Thymus (tissue), 14 donors: ENCODE measurements at places on chromosomes 3 and 15. TPM values are rescaled to one million over a fixed set of nuclear protein-coding genes. Genes with fewer than 3 reads are reported as not detected.
A peak's percentile ranks its signal among the peaks of the same experiment; 100 is the strongest.

DNA sequence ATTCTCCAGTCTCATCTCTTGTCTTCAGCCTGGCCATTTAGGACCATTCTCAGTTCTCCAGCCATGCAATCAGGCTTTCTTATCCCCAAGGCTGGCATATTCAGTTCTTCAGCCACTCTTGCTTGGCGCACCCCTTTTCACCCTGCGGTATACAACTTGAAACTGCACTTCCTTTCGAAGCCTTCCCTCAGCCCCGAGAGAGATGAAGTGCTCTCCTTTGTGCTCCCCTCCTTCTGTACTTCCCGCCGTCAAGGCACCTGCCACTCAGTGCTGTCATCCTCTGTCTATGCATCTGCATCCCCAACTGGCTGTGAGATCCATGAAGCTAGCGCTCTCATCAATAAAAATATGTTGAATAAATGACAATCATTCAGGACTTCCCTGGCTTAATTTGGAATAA lies 45.7 kb downstream of the MORC1 start:
- DNase-seq: peak; percentile 67

- no peak for DNase-seq
Observed at GRCh38 chr3:190786898-190787297, 75.6 kb downstream of the GMNC start.

DNA sequence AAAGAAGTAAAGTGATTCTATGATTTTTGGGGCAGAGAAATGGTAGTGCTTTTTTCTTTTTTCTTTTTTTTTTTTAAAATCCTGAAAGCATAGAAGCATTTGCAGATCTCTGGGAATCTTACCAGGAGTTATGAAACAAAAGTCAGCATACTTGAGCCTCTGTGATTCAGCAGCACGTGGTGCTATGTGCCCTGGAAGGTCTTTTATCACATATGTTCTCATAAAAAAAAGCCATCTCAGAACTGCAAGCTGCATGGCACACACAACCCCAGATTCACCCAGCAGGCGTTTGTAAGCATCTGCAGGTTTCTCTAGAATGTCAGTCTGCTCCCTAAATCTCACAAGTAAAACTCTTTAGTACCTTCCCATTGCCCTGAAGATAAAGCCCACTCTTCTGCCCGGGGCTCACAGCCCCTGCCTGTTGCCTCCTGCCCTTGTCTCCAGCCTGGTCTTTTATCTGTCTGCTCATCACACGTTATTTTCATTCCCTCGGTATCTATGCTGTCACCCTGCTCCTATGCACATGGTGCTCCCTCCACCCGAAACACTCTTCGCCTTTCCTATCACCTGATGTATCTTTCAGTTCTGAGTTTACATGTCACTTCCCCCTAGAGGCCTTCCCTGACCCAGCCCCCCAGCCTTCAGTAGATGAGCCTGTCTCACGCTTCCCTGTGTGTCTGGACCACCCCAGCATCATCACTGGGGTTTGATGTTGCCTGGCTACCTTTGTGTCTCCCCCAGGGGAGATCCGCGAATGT lies 72.4 kb downstream of the CHDH start:
- peak; percentile 77 for DNase-seq

DNA sequence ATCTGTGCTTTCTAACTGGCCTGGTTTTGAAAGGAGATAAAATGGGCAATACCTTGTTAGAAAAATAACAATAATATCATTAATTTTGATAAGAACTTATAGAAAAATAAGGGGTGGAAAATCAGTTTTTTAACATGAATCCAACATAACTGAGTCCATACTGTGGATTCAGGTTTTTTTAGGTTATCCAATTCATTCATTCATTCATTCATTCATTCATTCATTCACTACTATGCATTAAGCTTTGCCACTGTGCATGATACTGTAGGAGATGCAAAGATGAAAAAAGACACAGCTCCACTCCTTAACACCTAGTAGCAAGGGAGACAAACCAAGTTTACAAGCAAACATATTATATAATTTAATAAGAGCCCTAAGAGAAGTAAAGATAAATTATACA lies 97.0 kb upstream of the TNIK start:
- DNase-seq: no peak

- DNase-seq: no peak
Observed at GRCh38 chr3:43785551-43785950, 94.8 kb downstream of the ABHD5 start.

DNA sequence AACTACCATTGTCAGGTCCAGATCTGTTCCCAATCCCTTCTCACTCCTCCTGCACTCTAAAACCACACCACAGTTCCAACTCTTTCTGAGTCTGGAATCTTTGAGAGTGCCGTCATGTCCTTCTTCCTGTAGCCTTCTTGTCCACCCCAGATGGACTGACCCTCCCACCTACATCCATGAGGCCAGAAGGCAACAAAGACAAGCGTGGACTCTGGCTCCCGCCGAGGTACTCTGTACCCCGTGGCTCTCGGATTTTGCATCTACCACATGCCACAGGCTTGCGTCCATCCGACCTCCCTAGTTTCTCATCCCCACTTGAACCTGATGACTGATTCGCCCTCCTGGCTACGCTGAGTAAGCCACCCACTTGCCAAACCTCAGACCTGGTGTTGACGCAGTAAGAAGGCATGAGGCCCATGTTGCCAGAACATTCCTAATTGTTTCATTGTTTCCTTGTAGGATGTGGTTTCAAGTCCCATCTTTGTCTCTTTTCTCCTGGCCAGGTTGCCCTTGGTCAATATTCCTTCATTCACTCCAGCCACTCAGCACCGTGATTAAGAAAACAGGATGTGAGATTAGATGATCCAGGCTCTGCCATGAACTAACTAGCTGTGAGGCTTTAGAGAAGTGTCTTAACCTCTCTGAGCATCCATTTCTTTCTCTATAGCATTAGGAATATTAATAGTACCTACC lies 1.1 kb upstream of the ZBTB38 start:
- no peak for DNase-seq

The SMCO1 gene
- total RNA-seq: not detected

The TMC3 gene
- under 0.01 TPM for total RNA-seq

The CLDN18 gene
- 0.28 TPM for total RNA-seq

The LTF gene
- 44.2 TPM for total RNA-seq
